Cortex of kidney (tissue), 1 donor: ENCODE measurements at places on chromosomes 11 and 22.

DNA sequence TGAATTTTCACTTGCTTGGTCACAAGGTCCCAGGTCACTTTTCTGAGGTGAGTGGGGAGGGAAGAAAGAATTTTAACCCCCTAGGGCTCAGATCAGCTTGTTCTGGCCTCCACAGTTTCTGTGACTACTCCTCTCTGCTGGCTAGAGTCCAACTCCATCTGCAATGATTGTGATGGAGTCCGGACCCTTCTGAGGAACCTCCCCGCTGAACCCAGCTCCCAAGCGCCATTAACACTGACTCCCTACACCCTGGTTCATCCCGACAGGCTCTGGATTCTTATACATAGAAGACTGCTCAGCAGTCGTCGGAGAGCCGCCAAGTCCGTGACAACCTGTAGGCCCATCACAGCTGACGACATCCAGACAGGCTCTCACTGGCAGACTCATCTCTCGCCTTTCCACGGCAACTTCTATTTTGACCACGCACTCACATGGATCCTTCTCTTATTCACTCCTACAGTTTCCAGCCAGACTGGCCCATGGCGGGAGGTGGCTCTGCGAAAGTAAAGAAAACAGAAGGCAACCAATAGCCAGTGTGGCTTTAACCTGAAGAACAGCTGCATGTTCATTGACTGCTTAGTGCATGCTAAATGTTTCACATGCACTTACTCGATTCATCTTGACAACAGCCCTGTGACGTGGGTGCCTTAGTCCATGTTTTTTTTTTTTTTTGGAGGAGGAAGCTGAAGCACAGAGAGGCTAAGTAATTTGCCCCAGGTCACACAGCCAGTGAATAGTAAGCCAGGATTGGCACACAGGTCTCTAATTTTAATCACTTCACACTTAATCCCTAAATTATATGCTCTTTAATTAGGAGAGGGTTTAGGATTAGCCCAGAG lies 68.0 kb upstream of the PRDM11 start:
- no peak for DNase-seq

DNA sequence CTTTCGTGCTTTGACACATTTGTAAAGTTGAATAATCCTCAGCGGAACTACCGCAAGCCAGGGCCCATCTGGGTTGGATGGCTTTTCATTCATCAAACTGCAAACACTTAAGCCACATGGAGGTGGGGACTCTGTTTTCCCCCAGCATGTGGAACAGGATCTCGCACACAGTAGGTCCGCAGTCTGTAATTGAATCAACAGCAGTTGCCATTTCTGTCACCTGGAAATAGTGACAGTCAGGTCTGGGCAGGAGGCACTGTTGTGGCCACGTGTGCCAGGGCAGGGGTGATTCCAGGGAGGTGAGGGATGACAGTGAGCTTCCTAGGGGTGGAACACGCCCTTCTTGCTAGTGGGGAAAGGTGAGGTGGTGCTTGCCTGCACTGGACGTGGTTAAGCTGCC lies 50.7 kb upstream of the ANO1 start:
- DNase-seq = no peak

DNA sequence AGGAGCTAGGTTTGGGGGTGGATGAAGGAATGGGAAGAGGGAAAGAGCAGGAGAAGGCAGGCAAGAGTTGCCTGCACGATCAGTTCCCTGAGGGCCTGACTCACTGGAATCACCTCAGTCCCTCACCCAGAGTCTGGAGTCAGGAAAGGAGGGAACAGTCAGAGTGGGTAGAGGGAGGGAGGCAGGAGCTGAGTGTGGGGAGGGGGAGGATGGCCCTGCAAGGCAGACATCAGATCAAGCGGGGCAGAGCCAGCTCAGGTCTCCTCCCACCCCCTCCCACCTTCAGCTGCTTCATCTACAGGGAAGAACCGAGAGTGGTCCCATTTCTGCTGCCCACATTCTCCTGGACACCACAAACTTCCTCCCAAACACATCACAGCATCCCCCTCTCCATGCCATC lies 58.9 kb downstream of the PDE2A start:
- DNase-seq = no peak

DNA sequence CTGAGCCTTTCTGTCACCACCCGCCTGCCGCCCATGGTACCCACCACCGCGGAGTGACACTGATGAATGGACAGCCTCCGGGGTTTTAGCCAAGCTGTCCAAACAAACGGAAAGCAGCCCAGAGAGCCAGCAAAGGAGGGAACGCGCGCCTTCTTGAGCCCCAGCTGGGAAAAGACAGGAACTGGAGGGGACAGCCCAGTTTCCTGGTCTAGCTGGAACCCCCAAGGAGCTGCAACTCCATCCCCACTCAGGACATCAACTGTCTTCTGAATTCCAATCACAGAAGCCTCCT lies 33.7 kb downstream of the SHISAL1 start:
- no peak for DNase-seq

DNA sequence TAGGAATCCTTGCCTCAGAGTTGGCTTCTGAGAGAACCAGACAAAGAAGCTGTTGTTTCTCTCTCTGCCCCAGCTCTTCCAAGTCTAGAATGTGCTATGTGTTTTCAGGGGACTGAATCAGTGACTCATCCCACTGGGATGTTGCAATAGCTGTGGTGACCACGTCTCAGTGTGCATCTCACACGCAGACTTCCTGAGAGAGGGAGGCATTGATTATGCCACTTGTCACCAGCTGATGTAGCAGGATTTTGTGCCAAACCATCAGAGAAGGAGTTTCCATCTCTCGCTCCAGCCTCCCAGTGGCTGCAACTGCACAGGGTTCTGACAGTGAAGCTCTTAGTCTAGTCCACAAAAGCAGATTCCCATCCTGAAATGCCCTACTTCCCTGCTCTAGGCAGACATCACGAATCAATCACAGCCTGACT lies 455.8 kb downstream of the MIAT start:
- no peak for DNase-seq

- no peak for DNase-seq
These were observed 53.2 kb upstream of the AMPD3 start for GRCh38 chr11:10401696-10402392.

GRCh38 chr11:45278714-45279113 lies 7.4 kb downstream of the SYT13 start:
- no peak for DNase-seq

- no peak for DNase-seq
These were observed 56.4 kb downstream of the SMIM38 start for GRCh38 chr11:69211920-69212797.

DNA sequence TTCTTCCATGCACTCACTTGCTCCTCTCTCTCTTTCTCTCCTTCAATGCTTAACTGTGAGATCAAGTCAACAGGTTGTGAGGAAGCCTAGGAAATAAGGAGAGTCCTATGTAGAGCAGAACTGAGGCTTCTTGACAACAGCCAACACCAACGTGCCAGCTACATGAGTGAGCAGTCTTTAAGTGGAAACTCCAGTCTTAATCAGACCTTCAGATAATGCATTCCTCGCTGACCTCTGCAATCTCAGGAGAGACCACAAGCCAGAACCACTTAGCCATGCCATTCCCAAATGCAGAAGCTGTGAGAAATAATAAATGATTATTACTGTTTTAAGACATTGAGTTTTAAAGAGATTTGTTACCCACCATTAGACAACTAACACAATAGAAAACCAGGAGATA lies 6.1 kb upstream of the TEAD1 start:
- no peak for DNase-seq

- no peak for DNase-seq
These were observed 1298.0 kb upstream of the RAG2 start for GRCh38 chr11:37896016-37896415.

DNA sequence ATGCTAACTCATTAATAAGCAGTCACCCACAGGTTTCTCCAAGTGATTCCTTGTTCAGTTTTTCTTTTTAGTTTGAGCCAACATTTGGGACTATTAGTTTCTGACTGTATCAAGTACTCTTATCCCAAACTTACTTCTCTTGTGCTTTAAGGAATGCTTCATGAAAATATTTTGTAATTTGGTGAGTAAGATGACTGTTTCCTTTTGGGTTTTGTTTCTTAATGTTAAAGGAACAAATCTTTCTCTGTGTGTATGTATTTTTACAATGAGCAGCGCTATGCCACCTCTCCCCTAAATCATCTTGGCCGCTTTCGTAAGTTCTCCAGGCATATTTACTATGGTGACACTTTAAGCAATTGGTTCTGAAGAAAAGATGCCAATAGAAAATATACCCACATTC lies 72.4 kb downstream of the LDLRAD3 start:
- no peak for DNase-seq

DNA sequence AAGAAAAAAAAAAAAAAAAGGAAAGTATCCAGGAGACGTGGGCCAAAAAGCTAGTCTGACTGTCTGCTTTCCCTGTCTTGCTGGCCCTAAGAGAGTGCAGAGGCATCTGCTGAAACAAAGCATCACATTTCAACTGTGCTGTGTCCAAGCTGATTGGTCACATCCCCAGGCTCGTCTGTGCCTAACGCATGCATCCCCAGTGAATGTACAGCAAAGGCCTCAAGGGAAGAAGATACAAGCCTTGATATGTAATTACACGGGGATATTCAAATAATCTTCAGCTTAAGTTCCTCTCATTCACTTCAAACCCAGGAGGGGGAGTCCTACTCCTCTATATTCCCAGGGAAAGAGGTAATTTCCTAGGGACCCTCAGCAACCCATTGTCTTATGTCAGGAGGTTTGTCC lies 5.4 kb upstream of the SORL1 start:
- no peak for DNase-seq

DNA sequence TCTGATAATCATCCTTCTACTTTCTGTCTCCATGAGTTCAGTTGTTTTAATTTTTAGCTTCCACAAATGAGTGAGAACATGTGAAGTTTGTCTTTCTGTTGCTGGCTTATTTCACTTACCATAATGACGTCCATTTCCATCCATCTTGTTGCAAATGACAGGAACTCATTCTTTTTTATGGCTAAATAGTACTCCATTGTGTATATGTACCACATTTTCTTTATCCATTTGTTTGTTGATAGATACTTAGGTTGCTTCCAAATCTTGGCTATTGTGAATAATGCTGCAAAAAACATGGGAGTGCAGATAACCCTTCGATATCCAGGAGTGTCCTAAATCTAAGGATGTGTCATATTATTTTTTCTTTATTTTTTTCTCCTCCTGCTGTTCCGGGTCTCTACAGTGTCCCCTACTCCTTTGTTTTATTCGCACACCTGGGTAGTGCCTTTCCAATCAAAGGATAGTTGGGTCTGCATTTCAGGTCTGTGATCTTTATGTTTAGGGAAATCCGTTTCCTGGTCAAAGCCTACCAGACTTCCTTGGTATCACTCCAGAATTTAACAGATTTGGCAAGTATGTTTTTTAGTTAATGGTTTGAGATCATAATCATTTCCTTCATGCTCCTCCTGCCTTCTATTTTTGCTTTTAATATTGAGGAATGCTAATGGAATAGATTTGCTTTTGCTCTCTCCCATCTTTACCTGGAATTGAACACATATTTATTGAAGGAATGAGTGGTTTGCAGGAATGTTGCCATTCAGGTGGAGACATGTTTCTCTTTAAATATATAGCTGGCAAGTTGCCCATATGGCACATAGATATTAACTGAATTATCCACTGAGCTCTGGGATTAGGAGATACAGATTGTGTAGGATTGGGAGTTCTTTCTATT lies 53.7 kb downstream of the ARHGEF12 start:
- DNase-seq = no peak

- no peak for DNase-seq
These were observed 2.4 kb upstream of the MMP13 start for GRCh38 chr11:102957953-102958352.

DNA sequence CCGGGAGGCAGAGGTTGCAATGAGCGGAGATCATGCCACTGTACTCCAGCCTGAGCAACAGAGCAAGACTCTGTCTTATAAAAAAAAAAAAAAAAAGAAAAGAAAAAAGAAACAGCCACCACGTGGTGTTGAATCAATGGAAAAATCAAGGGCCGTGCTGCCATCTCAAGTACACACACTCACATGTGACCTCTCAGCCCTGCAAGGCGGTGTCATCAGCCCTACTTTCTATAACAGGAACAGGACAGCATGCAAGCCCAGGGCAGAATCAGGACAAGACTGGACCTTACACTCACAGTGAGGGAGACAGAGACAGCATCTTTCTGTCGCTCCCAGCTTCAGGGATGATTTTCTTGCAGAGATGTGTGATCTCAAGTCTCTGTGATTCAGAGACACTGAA lies 179.6 kb downstream of the MPPED1 start:
- no peak for DNase-seq

DNA sequence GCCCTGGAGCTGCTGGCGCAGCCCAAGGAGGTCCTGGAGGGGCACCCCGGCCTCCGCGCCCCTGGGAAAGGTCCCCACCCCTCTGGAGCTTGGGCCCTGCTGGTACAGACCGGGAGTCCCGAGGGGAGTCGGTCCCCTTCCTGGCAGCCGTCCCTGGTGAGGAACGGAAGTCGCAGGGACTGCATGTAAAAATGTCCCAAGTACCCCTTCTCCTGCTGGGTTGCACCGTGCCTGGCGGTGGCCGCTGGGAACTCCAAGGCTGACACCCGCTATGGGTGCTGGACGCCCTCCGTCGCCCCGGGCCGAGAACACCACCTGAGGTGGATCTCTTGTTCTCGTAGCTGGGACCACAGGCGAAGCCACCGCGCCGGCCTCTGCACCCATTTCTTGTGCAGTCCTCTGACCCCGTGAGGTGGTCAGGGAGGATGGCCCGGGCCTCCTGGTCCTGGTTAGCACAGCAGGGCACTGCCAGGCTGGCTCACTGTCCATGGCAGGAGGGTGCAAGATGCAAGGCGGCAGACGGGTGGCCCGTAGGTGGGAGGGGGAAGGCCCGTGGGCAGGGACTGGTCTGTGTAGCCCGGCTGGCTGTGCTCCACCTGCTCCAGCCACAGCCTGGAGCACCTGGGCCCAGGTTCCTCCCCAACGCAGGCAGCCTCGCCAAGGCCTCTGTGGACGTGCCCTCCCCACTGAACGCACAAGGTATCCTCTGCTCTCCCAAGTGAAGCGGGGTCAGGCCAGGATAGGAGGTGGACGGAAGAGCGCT lies 165.2 kb downstream of the IGLL1 start:
- DNase-seq = no peak

- DNase-seq = no peak
These were observed 14.5 kb upstream of the SUSD2 start for GRCh38 chr22:24166811-24167210.

- no peak for DNase-seq
These were observed 1332.5 kb downstream of the BRD1 start for GRCh38 chr22:48494968-48495750.

GRCh38 chr22:24289114-24289513 lies 18.5 kb downstream of the SPECC1L start:
- no peak for DNase-seq

DNA sequence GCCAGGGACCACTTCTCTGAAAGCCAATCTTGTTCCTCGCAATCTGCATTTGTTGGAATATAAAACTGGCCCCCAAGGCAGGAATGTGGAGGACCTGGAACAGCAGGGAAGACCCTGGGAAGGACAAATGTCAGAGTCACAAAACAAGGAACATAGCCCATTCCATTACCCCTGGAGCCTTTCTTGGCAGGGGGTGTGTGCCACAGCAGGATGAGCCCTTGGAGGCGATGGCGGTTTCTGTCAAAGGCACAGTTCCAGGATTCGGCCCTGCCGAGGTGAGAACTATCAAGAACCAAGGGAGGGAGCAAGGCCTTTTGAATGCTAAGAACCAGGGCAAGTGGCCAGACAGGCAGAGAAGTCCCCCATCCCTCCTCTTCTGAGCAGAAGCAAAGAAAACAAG lies 204.3 kb downstream of the TRIM29 start:
- no peak for DNase-seq

- no peak for DNase-seq
These were observed 69.9 kb upstream of the ADORA2A start for GRCh38 chr22:24357547-24357946.
